NCI-H1694 treated with DMSO at 0.1 percent for 48 hours (cell line): ENCODE measurements at places on chromosomes 13 and 19.

GRCh38 chr13:52446265-52446664 lies 4.2 kb downstream of the VPS36 start:
- DNase-seq, result no peak

- no peak for DNase-seq
Measured at GRCh38 chr13:28204690-28205443, 66.5 kb downstream of the PAN3 start.

GRCh38 chr13:94188201-94188854 lies 291.2 kb downstream of the DCT start:
- DNase-seq, result no peak

DNA sequence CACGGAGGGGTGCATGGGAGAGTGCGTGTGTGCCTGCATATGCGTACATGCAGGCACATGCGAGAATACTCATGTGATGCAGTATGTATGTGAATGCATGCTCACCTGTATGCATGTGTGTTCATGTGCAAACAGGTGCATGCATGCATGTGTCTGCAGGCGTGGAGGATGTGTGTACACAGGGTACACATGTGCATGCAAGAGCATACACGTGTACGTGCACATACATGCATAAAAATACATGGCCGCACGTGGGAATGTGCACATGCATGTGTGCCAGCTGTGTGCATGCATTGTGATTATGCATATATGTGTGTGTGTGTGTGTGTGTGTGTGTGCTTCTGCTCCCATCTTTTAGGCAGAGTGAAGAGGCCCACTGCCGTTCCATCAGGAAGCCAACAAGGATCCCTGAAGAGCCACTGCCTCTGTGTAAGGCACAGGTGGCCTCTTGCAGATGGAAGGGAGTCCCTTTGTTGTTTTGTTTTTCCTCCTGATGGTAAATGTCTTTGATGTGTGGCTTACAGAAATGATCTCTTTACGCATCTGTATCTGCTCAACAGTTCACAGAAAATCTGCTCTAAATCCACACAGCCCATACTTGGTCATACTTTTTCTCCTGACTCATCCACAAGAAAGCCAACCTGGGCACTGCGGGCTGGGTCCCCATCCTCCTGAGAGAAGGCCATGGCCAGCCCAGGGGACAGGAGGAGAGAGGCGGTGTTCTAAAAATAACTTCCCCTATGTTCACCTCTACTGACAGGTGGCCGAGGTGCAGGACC lies 50.7 kb downstream of the KLF2 start:
- no peak for DNase-seq

DNA sequence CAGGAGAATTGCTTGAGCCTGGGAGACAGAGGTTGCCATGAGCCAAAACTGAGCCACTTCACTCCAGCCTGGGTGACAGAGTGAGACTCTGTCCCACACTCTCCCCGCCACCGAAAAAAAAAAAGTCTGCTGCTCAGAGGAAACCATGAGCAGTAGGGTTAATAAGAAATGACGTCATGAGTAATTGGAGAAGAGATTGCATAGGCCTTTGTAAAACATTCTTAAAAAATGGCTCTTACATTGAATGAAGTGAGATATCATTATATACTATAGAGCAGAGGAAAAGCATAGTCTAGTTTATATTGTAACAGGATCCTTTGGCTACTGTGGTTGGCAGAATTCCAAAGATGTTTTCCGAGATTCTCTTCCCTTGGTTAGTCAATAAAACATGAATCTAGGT lies 228.2 kb downstream of the PCDH20 start:
- no peak for DNase-seq

DNA sequence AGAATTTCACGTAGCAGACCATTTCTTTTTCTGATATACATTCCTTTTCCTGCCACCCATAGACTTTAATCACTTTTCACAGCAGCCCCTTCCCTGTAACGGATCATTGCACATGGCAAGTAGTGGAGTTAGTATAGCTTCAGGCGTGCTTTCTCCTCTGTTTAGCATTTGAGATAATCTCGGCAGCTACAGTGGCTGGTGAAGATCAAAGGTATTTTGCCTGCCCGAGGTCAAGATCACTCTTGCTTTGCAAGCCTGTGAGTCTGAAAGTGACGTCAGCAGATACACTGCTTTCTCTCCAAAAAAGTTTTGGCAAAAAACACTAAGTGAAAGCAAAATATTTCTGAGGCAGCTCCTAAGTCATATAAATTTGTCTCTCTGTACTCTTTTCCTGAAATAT lies 260.0 kb downstream of the NDFIP2 start:
- no peak for DNase-seq

GRCh38 chr19:39192846-39193245 lies 3.9 kb upstream of the NCCRP1 start:
- no peak for DNase-seq

- DNase-seq, result no peak
Measured at GRCh38 chr13:33007950-33008349, 8.3 kb upstream of the KL start.

DNA sequence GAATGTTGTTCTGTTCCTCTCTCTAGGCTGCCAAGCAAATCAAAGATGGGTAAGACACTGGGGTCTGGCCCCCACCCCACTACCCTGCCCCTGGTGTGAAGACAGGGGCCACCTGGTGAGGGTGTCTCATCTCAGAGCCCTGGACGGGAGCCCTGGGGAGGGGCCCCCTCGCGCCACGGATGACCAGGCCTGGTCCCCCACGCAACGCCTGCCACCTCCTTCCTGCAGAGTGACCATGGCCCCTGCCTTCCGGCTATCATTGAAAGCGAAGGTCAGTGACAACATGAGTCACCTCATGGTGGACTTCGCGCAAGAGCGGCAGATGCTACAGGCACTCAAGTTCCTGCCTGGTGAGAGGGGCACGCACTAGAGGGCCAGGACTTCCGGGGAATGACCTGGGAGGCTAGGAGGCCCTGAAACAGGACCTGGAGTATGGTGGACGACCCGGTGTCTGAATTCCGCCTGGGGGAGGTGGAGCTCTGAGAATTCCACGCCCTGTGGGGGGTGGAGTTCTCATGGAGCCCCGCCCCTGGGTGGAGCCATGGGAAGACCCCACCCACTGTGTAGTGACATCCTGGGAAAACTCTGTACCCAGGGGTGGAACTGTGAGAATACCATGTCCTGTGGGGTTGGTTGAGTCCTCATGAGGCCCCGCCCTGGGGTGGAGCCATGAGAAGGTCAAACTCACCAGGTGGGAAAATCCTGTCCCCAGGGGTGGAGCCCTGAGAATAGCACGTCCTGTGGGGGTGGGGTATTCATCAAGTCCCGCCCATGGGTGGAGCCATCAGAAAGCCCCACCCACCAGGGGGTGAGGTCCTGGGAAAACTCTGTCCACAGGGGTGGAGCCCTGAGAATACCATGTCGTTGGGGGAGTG lies 6.1 kb downstream of the FSD1 start:
- no peak for DNase-seq

DNA sequence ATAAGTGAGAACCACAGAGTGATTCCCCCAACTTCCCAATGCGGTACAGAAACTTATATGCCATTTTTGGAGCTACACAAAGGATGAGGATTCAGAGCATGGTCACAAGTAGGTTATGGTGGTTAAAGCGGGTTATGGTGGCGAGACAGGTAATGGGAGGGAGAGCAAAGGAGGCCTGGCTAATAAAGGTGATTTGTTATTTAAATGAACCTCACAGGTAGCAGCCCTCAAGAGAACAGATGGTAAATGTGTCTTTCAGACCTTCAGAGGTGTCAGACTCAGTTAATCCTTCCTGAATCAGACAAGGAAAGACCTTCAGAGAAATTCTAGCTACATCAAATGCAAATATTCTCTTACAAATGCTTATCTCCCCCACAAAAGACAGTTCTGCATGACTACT lies 1971.4 kb downstream of the OLFM4 start:
- DNase-seq, result no peak

DNA sequence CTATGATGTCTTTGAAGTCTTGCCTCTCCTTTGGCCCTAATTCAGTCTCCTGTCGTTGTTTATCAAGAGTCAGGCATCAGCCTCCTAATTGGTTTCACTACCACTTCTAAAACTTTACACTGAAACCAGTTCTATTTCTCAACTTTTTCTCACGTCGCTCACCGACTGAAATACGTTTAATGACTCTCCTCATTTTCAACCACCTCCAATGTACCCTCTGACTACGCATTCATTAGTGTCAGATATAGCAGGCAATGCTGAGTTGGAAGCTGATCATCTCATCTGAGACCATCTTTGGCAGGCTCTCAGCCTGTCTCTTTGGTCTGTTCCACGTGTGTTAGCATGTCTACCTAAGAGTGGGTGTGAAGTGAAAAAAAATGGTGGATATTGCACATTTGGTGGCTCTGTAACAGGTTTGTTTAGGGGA lies 128.1 kb downstream of the KL start:
- no peak for DNase-seq

DNA sequence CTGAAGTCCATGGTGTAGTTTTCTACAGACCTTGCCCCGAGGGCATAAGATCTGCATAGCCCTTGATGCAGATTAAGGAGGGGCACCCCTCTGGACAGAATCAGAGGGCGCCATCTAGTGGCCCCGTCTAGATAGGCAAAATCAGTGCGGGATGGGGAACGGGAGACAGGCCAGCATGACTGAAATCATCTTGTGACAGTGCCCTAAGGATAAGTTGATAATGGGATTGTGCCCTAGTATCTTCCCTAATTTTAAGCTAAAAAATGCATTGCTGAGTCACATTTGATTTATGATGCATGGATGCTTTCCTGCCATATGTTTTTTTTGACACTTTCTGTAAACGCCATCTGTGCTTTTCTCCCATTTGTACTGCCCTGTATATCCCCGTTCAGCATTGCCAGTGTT lies 19.0 kb upstream of the GPI start:
- DNase-seq, result peak; percentile 97

GRCh38 chr19:28456252-28456651 lies 756.7 kb downstream of the UQCRFS1 start:
- DNase-seq, result no peak

DNA sequence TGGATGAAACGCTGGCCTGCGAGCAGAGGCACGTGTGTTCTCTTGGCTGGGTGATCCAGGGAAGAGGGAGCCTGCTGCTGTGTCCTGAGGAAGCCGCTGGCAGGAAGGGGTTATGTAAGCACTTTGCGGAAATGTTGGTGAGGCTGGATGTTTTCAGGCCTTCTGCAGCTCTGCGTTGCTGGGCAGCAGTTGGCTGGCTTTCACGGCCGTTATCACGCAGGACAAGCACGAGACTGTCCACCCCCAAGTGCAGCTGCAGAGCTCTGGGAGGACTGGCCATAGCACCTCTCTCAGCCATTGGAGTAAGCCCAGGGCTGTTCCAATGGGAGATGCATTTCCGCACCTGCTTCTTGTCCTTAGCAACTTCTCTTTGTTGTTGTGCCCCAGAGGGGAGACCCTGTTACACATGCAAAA lies 146.9 kb upstream of the SOX21 start:
- DNase-seq, result no peak

DNA sequence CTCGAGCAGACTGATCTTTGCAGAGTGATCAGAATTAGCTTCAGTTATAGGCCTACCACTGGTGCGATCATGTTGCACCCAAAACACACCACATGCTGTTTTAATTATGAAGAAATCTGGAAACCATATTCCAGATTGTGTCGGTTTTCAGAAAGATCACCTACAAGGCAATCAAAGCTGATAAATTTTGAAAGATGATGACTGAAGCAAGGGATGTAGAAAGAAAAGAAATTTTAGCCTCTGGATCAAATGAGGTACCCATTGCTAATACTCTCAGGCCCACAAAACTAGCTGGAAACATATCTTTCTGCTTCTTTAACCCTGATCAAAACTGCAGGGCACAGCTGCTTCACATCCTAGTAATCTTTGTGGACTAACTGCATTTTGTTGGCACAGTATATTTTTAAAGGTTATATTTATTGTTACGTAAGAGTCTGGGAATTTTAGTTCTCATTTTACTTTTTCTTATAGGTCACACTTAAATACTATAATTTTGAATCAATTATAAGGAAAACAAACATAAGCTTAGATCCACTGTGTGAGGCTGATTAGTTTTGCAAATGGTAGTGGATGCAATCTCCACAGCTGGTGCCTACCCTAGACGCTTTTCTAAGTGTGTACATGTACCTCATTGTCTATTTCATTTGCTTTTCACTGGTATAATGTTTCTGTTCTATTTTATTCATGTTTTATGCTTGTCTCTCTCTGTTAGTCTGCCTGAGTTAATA lies 150.9 kb downstream of the RGCC start:
- DNase-seq, result no peak

GRCh38 chr13:100040196-100040595 lies 48.7 kb upstream of the PCCA start:
- DNase-seq, result no peak

- DNase-seq, result no peak
Measured at GRCh38 chr13:45861322-45861721, 9.8 kb upstream of the SIAH3 start.

DNA sequence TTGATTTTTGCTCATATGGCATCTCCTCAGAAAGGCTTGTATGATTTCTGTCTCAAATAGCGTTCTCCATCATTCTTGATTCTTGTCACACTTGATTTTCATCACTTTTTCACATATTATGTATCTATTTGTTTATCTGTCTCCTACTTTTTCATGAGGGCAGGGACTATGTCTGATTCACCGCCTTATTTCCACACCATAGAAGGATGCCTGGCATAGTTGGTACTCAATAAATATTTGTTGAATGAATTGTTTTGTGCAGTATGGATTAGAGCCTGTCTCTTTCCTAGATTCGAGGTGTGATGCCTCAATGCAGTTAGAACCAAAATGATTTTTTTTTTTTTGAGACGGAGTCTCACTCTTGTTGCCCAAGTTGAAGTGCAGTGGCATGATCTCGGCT lies 12.1 kb downstream of the SAE1 start:
- DNase-seq, result no peak

DNA sequence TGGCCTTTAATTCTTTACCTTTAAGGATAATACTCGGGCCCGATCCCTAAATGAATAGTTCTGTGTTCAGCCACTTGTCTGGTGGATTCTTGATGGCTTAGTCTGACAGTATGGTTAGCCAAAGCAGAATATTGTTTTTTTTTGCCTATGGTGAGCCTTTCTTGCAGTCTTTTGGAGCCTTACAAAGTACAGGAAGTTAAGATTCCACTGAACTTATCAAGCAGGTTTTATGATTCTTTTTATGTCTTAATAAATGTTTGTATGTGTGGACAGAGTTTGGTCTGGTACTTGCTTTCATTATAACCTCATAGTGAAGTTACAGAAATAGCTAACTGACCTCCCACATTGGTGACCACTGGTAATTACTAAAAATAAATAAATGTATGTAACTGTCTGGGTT lies 17.1 kb downstream of the PCCA start:
- no peak for DNase-seq

- no peak for DNase-seq
Measured at GRCh38 chr19:52665529-52665928, 27.4 kb upstream of the ZNF83 start.

GRCh38 chr19:52809801-52810200 lies 11.6 kb downstream of the ZNF28 start:
- no peak for DNase-seq
